ENCODE measurements at places on chromosomes 6 and 20.

GRCh38 chr6:154815938-154816820 lies 83.0 kb downstream of the SCAF8 start:
- DNase-seq: no peak

DNA sequence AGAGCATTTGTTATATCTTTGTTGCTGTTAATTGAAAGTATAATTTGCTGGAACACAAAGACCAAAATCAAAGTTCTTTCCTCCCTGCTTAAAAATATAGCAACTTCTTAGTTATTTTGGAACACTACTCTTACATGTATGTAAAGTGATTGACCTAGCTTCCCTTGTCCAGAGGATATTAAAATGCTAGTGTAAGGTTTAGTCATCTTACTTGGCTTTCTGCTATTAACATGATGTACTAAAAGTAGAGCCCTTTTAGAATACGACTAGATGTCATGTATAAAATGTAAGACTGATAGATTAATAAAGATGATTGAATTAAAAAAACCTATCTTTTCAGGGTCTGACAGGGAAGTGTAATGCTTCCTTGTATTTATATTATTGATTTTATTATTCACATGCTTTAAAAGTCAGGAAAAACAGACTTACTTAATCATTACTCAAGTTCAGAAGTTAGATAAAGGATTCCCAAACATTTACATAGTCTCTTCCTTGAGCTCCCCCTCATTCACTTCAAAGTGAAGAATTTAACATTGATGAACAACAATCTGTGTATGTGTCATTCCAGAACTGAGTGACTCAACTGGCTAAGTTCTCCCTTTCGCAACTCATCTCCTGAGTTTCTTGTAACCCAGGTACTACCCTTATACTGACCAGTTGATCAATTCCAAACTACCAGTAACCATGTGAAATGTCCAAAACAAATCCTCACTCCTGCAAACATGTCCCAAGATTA lies 50.9 kb downstream of the BTBD9 start:
- no peak for DNase-seq

DNA sequence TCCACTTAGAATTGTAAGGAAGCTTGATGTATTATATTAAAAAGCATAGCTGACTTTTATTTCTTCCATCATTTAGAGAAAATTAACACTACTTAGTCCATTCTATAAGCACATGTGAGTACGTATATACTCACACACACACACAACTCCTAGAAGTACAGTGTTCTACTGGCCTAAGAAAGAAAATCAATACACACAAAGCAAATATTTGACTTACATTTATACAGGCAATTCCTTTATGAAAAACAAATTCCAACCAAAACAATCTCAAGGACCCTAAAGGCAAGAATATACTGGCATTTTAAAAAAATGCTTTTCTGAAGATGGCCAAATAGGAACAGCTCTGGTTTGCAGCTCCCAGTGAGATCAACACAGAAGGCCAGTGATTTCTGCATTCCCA lies 71.9 kb downstream of the NRSN1 start:
- DNase-seq: no peak

DNA sequence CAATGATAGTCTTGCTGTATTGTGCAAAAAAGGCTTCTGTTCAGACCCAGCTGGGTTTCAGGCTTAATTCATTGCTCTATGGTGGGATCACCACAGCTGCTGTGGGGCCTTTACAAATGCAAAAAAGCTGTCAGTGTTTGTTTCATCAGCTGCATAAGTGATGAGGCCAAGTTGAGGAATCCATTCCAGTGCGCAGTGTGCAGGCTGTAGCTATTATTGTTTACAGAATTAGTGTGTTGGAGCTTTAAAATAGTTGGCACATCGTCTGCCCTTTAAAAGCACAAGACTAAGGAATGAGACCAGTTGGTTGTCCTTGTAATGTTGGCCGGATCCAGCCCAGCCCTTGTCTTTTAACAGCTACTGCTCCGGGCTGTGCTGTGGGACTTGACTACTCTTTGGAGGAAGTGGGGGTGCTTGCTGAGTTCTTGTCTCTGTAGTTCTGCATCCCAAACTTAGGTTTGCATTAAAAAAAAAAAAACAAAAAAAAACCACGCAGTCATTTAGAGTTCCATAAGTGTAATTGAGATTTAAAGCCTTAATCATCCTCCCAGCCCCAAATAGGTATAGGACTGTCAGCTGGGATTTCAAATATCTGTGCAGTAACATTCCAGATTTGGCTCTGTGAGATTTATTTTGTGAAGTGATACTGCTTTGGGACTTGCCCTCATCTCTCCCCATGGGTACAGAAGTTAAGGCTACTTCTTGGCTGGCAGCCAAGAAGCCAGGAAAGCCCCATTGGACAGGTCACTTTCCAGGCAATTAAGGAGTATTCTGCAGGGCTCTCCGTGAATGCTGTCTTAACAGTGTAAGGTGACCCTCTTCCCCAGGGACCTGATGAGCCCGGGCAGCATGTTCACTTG lies 19.3 kb downstream of the JARID2 start:
- no peak for DNase-seq

GRCh38 chr20:46545077-46545826 lies 5.2 kb downstream of the OCSTAMP start:
- DNase-seq: no peak

DNA sequence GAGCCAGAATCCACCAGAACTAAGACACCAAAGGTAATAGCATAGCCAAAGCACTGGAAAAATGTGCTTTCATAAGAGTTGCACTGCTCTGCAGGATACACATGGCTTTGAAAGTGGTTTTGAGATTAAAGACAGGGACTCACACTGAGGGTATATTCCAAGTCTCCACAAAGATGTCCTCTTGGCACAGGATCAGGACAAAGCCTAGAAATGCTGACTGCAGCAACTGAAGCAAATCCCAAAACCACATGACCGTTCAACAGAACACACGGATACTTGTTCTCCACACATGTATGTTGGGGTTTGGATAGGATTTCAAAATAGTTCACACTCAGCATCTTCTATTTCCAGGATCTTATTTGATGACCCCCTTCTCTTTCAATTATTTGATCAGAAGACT lies 364.3 kb upstream of the HSF2 start:
- DNase-seq: no peak

Measured in T-helper 1 cell (primary cell).